ENCODE measurements at places on chromosomes 2 and 18.

- no peak for DNase-seq
Observed at GRCh38 chr2:1972422-1972821, 228.1 kb upstream of the PXDN start.

GRCh38 chr18:63346031-63346430 lies 21.0 kb downstream of the KDSR start:
- no peak for DNase-seq

- no peak for DNase-seq
Observed at GRCh38 chr2:204292439-204292838, 252.8 kb upstream of the PARD3B start.

DNA sequence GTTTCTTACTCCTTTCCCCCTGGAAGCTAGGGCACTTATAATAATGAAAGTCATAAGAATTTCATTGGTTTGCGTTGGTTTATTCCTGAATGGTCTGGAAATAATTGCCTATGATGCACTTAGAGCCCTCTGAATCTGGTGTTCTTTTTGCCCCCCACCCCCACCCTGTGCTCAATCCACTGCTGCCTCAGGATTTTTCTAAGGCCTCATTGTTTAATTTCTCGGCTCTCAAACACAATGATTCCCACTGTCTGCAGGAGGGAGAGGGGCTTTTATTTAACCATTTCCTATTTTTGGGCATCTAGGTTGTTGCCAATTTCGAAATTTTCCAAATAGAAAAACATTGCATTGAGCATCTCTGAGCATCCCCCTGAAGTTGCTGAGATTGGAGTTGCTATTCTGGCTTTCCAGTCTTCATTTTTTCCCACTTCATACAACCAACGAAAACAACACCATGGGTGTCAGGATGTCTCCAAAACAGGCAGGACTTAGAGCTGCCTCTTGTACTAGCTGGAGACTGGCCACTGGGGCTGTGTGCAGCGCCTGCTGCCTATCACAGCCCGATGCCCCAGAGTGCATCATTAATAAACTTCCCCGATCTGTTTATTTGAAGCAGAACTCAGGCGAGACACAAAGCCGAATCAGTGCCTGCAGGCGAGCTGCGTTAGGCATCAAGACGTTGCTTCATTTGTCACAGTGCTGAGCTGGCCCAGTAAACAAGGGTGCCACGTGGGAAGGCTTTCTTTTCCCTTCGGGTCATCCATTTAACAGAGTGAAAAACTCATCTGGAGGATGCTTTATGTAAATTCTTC lies 1.8 kb upstream of the PCARE start:
- DNase-seq: no peak
